ENCODE measurements at places on chromosomes 3 and 15. TPM values are rescaled to one million over a fixed set of nuclear protein-coding genes. Genes with fewer than 3 reads are reported as not detected.

GRCh38 chr15:33377204-33377603 is 66.4 kb downstream of the RYR3 start:
- no peak for DNase-seq

DNA sequence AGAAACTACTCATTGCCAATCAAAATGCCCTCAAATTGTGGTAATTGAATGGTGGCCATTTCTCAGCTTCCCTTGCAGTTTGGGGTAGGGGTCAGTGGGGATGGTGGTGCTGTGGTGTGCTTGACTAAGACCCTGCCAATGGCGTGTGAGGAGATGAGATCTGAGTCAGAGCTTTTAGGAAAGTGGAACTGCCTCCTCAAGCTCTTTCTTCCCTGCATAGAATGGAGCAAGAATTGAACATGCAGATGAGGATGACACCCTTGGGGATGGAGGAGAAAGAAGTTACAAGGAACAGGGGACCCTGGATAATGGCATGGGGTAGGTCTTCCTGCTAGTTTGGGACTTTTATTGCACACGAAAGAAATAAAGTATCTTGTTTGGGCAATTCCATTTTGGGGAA is 188.0 kb downstream of the PEX5L start:
- no peak for DNase-seq

- DNase-seq: no peak
Measured at GRCh38 chr15:56732886-56733135, 498 bp downstream of the ZNF280D start.

GRCh38 chr3:29348316-29348715 is 67.4 kb downstream of the RBMS3 start:
- no peak for DNase-seq

The MAN2C1 gene
- 155 TPM for total RNA-seq

DNA sequence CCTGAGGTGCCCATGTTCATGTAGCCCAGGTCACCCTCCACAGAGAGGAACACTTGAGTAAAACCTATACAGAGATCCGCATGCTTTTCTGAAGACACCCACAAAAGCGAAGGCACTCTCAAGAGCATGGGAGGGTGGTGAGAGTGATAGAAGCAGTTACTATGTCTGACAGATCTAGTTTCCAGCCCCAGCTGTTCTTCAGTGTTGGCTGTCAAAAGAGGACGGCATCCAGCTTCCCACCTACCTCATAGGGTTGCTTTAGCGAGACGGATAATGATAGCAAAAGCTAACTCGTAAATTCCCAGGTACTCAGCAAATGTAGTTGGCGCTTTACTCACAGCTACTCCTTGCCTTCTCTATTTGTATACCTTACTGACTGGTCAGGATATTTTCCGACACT is 3.0 kb upstream of the MEX3B start:
- DNase-seq: no peak

GRCh38 chr3:9108876-9109567 is 140.4 kb downstream of the SRGAP3 start:
- no peak for DNase-seq

DNA sequence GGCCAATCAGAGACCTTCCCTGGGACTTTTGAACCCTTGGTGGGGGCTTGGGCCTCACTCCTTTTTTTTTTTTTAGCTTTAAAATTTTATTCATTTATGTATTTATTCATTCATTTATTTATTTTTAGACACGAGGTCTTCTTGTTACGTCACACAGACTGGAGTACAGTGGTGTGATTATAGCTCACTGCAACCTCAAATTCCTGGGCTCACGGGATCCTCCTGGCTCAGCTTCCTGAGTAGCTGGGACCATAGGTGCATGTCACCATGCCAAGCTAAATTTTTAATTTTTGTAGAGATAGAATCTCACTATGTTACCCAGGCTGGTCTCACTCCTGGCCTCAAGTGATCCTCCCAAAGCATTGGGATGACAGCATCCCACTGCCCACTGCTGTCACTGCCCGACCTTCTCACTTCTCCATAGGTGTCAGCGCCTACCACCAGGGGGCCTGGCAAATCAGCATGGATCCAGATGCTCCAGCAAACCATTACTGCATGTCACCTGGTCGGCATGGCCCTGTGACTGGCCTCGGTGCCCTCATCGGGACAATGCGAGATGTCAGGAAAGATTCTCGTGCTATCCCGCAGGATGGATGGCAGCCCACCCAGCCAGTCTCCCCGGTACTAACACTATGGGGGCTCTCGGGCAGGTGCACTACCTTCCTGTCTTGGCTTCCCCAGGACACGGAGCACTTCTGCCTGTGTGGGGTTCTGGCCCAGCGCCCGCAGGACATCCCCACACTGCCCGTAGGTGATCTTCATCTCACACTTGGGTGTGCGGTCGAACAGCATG is 3.0 kb downstream of the MYL3 start:
- peak; percentile 44 for DNase-seq

- peak; percentile 44 for DNase-seq
Measured at GRCh38 chr15:64681424-64682024, 93.9 kb downstream of the RBPMS2 start.

DNA sequence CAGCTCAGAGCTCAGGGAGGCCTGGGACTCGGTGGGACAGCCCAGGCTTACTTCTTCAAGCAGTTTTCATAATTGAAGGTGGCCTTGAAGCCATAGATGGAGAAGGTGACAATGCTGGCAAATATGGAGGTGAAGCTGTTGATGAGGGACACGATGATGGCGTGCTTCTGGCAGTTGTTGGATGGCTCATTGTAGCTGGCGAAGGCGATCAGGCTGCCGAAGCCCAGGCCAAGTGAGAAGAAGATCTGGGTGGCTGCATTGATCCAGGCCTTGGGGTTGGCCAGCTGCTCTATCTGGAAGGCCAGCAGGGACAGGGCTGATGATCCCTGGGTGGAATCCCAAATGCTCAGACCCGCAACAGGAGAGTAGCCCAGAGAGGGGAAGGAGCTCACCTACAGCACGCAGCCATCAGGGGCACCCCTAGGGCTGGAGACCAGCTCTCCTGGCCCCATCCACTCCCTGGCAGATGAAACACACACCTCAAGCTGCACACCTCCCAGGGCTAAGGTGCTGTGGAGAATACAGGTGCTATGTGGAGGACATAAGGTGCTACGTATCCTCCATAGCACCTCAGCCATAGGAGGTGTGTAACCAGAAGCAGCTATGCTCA is 25.1 kb downstream of the SLC6A20 start:
- no peak for DNase-seq

DNA sequence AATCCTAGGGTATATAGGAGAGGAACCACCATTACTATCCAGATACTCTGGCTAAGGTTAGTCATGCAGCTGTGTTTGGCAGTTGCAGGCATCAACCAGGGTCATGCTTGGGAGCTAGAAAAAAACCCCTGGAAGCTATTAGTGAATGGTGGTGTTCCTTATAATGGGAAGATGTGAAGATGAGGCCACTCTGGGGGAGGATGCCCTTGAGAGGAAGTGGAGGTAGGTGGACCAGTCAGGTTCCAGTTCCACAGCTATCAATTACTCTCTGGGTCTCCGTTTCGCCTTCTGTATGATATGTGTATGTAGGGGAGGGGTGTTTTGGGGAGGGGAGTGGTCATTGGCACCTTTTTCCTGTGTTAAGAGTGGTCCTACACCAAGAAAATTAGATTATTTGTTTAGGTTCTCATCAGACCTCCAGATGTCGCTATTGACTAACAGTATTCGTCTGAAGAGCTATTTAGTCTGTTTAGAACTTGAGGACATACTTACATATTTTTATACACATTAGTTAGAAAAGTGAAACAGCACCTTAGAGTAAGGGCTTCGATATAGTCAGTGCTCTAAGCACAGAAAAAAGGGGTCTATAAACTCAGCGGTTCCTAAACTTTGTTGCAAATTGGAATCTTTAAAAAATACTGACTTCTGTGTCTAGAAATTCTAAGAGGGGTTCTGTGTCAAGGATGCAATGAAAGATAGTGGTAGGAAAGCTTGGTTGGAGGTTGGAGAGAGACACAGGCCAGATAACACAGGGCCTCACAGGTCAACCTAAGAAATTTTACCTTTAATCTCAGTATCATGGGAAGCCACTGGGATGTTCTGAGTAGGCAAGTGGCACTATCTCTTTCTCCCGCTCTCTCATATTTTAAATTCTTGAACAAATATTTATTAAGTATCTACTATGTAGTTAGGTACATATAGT is 9.1 kb upstream of the HPS3 start:
- peak; percentile 81 for DNase-seq

GRCh38 chr3:159366476-159366875 is 564.6 kb downstream of the MFSD1 start:
- no peak for DNase-seq

DNA sequence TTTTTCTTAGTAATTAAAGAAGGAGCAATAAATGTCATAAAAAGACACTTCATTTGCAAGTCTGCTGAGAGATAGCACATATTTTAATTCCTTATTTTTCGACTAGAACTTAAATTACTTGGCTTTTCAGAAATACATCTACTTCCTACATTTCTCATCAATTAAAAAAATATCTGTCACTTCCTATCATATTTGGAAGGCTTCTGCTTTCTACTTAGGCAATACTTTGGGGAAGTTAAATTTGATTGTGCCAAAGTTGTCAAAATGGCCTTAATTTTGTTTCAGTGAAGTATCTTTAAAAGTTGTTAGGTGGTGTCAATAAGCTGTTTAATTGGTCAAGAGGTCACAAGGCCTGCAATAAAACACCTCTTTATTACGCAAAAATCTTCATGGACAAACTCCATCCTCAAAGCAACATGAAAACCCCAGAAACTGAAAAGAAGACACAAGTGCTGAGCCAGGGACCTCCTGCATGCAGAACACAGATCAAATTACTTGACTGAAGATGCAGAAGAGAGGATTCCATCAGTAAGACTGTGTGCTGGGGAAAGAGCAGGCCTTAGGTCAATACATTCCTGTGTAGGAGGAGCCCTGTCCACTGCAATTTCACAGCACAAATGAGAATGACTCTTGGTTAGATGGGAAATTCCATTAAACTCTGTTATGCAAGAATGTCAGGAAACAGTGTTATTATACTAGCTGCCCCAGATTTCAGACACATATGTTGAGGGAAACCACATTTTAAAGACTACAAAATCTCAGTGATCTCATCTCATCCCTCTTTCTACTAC is 48.0 kb upstream of the FSTL1 start:
- DNase-seq: no peak

- DNase-seq: no peak
Measured at GRCh38 chr15:92669432-92669831, 13.9 kb upstream of the FAM174B start.

The PLA2G4D gene
- not detected for total RNA-seq

The COX5A gene
- total RNA-seq: 364 TPM

GRCh38 chr3:159805411-159805772 is 183.2 kb upstream of the IL12A start:
- no peak for DNase-seq

The TTLL3 gene
- total RNA-seq: 127 TPM

GRCh38 chr15:31031471-31032067 is 40.1 kb upstream of the MTMR10 start:
- DNase-seq: no peak

GRCh38 chr15:78907577-78907976 is 34.9 kb downstream of the MORF4L1 start:
- DNase-seq: peak; percentile 24

DNA sequence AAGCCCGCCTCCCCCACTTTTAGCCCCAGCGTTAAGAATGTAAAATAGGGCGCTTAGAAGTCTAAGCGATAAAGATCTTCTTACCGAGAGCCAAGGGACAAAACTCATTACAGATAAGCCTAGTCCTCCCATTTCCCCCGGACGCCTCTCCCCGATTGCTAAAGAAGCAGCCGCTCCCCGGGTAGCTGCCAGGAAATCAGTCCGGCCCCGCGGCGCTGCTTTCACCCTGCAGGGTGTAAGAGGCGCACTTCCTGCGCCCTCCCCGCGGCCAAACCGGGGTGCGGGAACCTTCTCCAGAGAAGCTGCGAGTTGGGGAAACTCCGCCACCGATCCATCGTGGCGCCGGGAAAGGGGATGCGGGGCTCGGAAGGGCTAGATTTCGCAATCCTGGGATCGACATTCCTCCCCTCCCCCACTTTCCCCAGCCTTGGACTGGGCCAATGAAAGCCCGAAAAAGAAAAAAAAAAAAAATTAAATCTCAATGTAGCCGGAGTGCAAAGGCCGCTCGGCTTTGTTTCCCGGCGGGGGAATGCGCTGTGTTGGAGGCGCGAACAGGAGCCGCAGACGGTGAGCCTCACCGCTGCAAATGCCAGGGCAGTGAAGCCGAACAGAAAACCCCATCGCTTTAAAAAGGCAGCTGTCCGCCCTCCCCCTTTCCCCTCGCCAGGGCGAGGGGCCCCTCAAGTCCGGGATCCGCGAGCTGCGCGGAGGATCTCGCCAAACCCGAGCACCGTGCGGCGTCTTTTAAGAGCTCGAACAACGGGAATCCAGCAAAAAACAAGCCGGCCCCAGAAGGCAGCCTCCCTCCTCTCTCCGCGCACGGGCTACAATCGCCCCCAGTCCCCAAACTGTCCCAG is 626 bp upstream of the PTPRG start:
- DNase-seq: peak; percentile 70

The TUSC7 gene
- not detected for total RNA-seq

The C3orf85 gene
- total RNA-seq: not detected

The CCR3 gene
- not detected for total RNA-seq

DNA sequence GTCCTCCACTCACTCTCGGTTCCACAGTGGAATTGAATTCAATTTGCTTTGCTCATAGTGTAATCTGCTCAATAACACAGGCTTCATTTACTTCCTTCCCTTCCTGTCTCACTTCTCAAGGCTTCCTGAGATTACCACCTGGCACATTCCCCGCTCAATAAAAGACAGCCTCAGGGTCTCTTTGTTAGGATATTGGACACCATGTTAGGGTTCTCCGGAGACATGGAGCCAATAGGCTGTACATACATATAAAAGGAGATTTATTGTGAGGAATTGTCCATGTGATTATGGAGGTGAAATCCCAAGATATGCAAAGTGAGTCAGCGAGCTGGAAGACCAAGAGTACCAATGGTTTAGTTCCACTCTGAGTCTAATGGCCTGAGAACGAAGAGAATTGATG is 974.5 kb downstream of the CADM2 start:
- no peak for DNase-seq

- DNase-seq: no peak
Measured at GRCh38 chr3:87209111-87209510, 18.0 kb upstream of the CHMP2B start.

GRCh38 chr3:132283916-132284405 is 33.2 kb upstream of the ACP3 start:
- DNase-seq: no peak

DNA sequence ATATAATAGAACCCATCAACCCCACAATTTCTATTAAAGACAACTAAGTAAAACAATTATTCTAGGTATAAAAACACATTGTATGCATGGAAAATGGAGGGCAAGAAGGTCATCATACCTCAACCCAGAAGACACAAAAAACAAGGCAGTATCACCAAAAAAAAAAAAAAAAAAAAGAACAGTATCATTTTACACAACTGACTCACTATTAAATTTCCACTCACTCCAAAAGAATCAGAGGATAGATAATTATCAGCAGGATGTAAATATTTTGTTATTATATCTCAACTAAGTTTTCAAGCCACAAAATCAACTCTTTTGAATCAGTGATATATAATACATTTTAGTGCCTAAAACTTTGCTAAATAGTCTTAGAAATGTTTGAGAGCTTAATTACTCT is 55.0 kb downstream of the CLASP2 start:
- DNase-seq: no peak
